Stimulated activated CD8-positive, alpha-beta memory T cell treated with anti-CD3 and anti-CD28 coated beads, Interleukin-7, amount 100 ng/mL, for 1 hour (primary cell): ENCODE measurements at places on chromosomes 5 and 9.

- DNase-seq = no peak
Measured at GRCh38 chr9:90680534-90680933, 37.9 kb upstream of the DIRAS2 start.

DNA sequence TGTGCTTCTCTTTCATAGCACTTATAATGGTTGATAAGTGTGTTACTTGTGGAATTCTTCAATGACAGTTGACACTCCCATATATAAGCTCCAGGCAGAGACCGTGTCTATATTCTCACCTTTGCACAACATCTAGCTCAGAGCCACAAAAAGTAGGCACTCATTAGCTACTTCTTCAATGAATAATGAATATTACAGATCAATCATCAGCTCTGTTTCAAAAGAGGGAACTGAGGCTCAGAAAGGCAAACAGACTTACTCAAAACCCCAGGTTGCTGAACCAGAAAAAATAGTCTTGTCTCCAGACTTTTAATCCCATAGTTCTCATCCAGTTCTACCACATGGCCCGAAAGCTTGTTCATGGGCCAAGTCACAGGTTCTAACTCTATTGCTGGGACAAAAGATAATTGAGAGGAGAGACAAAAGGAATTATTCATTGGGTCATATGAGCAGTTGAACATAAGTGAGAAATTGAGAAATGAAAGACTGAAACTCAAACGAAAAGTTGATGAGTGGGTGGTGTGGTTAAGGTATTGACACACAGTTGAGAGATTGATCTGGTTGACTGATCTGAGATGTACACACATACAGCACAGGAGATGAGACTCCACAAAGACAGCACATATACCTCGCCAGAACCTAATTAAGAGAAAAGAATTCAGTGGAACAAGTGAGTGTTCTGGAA lies 381.6 kb downstream of the EFNA5 start:
- DNase-seq = no peak

GRCh38 chr5:37308793-37309192 lies 59.6 kb upstream of the CPLANE1 start:
- DNase-seq = no peak

DNA sequence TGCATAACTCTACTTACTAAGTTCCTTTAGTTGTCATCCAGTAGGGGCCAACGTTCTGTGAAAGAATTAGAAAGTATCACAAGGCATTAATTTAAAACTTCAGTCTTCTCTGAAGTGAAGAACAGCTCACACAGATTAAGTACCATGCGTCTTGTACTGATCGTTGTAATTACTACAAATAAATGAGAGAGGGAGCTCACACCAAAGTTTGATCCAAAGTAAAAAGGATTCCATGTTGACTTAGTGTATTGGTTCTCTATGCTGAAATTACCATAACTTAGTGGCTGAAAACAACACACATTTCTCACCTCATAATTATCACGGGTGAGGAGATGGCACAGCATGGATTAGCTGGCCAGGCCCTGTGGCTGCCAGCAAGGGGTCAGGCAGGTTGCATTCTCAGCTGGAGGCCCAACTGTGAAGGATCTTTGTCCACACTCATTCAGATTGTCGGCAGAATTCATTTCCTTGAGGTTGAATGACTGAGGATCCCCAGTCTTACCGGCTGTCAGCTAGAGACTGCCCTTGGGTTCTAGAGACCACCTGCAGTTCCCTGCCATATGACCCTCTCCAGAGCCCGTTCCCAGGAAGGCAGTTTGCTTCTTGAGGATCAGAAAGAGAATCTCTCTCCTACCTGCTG lies 169.1 kb downstream of the YTHDC2 start:
- no peak for DNase-seq

DNA sequence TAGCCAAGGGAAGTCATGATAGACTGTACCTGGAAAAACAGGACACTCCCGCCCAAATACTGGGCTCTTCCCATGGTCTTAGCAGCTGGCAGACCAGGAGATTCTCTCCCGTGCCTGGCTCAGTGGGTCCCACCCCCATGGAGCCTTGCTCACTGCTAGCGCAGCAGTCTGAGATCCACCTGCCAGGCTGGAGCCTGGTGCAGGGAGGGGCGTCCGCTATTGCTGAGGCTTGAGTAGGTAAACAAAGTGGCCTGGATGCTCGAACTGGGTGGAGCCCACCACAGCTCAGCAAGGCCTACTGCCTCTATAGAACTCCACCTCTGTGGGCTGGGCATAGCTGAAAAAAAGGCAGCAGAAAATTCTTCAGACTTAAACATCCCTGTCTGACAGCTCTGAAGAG lies 10.1 kb upstream of the THG1L start:
- DNase-seq = no peak

- DNase-seq = no peak
Measured at GRCh38 chr9:13324988-13325387, 45.5 kb upstream of the MPDZ start.

- DNase-seq = no peak
Measured at GRCh38 chr9:134566936-134567335, 74.7 kb upstream of the COL5A1 start.

- DNase-seq = no peak
Measured at GRCh38 chr9:38408719-38409118, 15.5 kb downstream of the IGFBPL1 start.

GRCh38 chr5:139134906-139135305 lies 63.3 kb downstream of the SIL1 start:
- no peak for DNase-seq

DNA sequence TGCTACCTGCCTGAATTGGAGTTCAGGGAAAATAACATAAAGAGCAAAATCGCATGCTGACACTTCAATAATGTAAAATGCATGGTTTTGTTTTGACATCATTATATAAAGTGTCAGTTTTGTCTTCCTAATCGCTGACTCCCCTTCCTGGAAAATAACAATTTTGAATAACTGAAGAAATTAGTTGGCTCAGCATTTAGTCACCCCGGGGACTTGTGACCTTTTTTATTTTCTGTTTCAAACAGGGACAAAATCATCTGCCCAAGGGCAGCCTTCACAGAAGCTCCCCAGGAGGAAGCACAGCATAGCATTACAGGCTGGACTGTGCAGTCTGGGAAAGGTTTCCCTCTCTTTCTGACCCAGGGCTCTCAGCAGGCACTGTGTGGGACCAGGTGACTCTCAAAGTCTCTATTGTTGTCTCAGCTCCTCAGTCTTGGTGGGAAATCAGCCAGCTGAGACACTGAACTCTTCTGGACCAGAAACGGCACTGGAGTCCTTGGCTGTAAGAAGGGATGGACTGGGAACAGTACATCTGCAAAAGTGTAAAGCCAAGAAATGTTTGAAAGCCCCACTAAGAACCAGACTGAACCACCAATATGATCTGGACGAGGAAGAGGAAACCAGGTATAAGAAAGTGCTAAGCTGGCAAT lies 671.3 kb upstream of the KLF4 start:
- no peak for DNase-seq

DNA sequence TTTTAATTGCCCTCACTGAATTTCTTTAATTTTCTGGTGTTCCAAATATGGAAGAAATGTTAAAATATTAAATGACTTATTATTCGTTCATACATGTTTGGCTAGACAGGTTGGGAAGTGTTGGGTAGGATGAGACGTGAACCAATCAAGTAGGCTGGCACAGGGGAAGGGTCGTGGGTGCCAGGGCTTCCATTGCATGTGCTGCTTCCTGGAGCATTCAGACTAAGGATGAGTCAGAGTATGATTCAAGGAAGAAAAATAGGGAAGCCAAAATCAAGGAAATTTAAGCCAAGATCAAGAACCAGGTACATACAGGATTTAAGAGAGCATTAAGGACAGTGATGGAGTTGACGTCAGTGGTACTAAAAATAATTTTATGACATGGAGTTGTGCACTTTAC lies 2068.0 kb downstream of the MAT2B start:
- DNase-seq = no peak

DNA sequence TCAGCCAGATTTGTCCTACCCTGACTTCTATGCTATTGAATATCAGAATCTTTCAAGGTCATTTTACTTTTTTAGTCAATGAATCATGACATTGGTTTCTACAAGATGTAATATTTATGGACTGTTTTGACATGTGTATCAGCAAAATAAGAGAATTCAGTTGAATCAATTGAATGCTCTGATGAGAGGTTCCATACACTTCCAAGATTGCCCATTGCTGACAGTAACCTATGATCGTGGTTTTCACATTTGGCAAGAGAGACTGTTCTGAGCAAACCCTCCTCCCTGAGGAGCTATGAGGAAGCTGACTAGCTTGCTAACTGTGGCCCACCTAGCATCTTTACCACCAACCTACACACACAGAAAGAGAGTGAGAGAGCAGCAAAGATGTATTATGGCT lies 56.7 kb upstream of the FST start:
- DNase-seq = no peak

DNA sequence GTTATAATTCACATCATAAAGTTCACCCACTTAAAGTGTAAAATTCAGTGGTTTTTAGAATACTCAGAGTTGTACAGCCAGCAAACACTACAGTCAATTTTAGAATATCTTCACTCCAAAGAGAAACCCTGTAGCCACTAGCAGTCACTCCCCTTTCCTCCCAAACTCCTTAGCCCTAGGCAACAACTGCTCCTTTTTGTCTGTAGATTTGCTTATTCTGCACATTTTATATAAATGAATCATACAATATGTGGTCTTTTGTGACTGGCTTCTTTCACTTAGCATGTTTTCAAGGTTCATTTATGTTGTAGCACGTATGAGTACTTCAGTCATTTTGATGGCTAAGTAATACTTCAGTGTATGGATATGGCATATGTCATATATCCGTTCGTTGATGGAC lies 38.7 kb downstream of the TGFBR1 start:
- DNase-seq = no peak

DNA sequence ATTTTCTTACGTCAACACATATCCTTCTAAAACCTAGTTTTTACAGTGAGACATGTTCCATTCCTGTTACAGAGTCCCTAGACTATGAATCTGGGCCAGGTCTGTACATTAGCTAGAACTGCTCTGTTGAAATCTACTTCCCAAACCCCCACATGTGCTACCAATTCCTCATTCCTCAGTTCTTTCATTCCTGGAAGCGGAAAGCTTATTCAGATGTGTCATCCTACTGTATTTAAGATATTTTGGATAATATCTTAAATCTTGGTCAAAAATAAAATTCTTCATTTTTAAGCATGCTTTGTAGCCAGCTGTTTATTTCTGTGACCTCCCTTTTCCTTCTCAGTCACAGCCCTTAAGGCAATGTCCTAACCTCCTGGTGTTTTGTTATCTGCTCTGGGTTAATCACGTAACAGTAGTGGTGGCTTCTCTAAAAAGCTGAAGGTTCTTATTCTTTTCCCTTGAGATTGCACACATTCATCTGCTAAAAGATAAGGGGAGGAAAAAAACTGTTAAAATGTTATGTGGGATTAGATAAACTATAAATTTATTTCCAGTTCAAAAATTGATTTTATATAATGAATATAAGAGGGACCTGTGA lies 35.6 kb downstream of the GLRX start:
- DNase-seq = no peak

DNA sequence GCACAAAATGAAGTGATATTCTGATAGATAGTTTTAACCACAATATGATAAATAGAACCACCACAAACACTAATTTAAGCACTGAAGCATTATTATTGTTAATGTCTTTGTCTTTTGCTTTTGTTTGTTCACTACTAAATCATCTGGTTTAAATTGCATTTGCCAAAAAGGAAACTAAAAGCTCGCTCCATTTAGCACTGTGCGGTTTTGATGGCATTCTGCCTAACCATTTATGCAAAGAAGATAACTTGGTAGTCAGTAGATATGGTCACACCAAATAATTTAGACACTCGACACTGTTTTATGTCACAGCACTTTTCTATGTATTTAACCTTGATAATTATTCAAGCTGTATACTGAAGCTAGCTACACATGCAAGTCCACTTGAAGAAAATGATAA lies 849.8 kb upstream of the CDH6 start:
- DNase-seq = no peak

GRCh38 chr9:110066929-110067716 lies 140.8 kb downstream of the C9orf152 start:
- no peak for DNase-seq

DNA sequence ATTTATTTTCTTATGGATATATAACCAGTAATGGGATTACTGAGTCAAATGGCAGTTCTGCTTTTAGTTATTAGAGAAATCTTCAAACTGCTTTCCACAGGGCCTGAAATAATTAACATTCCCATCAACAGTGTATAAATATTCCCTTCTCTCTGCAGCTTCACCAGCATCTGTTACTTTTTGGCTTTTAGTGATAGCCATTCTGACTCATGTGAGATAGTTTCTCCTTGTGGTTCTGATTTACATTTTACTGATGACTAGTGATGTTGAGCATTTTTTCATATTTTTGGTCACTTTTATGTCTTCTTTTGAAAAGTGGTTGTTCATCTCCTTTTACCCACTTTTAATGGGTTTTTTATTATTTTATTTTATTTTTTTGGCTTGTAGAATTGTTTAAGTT lies 1290.3 kb upstream of the CDH9 start:
- DNase-seq = no peak

DNA sequence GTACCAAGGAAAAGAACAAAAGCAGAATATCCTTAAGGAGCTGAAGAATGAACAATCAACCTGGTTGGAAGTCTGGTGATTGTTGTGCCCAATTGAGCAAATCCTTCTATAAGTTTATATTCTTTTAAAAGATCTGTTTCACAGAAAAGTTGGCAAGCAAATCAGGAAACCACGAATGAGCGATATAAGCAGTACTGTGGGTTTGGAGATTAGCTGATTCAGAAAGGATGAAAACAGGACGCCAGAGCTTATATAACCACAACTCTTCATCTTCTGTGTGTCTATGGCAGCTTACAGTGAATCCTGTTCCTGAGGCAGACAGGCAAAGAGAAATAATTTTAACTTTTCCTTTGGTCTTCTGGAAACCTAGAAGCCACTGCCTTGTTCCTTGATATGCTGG lies 61.7 kb downstream of the SLC38A9 start:
- DNase-seq = no peak

GRCh38 chr5:125410537-125411070 lies 664.2 kb upstream of the ZNF608 start:
- no peak for DNase-seq

GRCh38 chr9:16031971-16032370 lies 479.1 kb downstream of the CCDC171 start:
- no peak for DNase-seq
